ENCODE measurements at places on chromosomes 4 and X.

GRCh38 chr4:100287534-100287933, 97.3 kb upstream of the DDIT4L start:
- DNase-seq: no peak

GRCh38 chrX:66162331-66162822, 1.7 kb upstream of the HEPH start:
- no peak for DNase-seq

DNA sequence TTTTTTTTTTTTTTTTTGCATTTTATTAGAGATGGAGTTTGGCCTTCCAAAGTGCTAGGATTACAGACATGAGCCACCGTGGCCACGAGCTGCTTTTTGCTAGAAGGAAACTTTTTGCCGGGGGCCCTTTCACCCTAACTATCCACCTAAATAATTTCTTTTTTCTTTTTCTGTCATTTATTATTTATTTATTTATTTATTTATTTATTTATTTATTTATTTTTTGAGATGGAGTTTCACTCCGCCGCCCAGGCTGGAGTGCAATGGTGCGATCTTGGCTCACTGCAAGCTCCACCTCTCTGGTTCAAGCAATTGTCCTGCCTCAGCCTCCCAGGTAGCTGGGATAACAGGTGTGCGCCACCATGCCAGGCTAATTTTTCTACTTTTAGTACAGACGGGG, 303.9 kb downstream of the ASMT start:
- DNase-seq: no peak

GRCh38 chrX:135185795-135186443, 14.7 kb upstream of the CT55 start:
- DNase-seq: peak; percentile 45

DNA sequence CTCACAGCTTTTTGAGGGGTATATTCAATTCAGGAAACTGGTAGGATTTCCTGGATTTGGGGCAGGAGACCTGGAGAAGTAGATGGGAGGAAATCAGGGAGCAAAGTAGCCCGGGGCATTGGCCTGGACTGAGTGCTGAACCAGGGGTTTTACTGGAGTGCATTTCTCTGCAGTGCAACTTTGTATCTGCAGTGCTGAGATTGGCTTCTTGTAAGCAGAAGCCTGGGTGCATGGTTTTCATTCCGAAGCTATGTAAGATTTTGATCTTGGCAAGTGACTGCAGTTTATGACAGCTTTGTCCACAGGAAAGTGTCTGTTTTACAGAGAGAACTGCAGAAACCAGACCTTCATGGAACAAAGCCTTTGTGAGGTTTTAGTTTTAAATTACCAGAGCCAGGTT, 158.3 kb downstream of the SPCS3 start:
- no peak for DNase-seq

DNA sequence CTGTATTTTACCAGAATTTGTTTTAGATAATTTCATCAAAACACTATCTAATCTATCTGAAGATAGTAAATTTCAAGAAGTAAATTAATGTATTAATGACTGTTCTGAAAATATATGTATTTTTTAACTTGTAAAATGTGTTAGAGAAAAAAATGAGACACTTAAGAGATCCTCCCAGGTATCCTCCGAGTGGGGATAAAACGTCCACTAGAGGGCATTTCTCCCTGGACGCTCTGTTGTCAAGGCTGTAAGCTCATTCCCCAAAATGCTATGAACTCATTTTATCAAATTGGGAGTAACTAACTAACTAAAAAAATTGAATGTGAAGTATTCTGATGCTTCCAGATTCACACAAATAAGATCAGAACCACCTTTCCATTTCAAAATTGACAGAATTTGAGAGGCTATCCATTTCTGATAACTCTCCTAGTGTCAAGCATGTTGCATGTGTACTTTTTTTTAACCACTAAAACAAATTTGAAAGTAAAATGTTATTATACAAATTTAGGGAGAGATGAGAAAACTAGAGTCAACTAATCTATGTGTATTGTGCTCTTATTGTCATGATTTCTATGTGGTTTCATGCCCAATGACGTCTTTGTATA, 337.3 kb upstream of the HS3ST1 start:
- DNase-seq: peak; percentile 10

GRCh38 chr4:6235012-6235411, 34.6 kb upstream of the WFS1 start:
- no peak for DNase-seq

- DNase-seq: no peak
These were observed 36.2 kb upstream of the NDNF start for GRCh38 chr4:121108557-121108956.

DNA sequence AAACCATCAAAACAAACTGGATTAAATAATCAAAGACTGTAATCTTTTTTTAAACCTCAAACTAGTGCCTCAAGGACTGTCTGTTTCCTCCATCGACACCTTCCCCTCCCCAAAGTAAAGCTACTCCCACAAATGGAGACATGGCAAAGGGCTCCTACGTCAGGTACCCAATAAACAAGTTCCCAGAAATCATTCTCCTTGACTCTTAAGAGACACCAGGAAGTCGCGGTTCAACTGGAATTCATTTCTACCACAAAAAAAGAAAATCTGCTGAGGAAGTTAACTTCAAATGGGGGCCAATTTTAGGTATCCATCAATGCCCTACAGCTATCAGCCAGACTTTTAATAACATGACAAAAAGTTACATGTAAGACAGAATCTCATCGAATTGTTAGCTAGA, 2.5 kb downstream of the RPS4X start:
- DNase-seq: no peak

- DNase-seq: no peak
These were observed 42.4 kb upstream of the NOCT start for GRCh38 chr4:138972956-138973801.

GRCh38 chr4:187124331-187124730, 400.7 kb upstream of the FAT1 start:
- DNase-seq: no peak

DNA sequence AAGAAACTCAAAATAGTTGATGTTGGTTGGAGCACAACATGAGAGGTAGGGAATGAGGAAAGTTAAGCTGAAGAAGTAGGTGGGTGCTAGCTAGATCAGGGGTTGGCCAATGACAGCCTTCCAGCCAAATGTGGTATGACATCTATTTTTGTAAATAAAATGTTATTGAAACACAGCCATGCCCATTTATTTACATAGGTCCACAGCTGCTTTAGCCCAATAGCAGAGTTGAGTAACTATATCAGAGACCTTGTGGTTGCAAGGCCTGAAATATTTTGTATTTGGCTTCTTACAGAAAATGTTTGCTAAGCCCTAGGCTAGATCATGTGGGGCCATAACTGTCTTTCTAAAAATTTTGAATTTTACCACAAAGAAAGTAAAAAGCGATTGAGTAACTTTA, 234.9 kb upstream of the CTSO start:
- no peak for DNase-seq

DNA sequence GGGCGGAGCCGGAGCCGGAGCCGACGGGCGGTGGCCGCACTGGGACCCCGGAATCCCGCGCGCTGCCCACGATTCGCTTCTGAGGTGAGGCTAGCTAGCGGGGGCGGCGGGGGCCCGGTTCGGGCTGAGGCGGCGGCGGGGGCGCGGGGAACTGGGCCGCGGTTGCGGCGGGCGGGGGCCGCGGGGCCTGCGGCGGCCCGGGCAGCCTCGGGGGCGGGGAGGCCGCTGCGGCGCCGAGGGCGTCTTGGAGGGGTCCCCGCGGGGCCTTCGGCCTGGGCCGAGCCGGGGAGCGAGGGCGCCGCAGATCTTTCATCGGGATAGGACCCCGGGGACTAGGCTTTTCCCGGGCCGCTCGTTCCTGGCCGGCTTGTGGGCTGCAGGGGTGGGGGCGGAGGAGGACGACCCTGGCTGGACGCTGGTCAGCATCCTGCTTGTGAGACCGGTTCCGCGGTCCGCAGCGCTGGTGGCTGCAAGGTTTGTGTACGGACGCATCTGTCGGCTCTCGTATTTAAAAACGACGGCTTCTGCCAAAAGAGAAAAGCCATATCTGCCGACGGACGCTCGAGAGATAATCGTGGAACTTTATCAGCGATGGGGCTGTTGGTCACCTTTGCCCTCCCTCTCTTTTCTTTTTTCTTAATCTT, 419 bp downstream of the ADD1 start:
- DNase-seq: no peak

DNA sequence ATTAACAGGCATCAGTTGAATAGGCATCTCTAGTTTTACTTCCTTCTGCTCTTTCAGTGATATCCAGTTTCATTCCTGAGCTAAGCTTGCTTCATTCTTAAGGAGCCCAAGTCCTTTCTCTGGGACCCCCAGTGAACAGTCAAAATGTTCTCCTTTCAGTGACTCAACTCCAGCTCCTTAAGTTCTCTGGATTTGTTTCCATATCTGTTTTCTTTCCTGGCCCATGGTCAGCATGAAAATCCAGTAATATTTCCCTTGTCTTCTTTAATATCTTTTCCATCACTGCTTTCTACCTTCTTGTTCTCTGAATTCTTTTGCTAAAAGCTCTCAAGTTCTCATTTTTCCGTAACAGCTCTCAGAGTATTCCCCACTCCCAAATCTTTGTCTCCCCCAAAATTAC, 25.5 kb downstream of the ADGRL3 start:
- no peak for DNase-seq

DNA sequence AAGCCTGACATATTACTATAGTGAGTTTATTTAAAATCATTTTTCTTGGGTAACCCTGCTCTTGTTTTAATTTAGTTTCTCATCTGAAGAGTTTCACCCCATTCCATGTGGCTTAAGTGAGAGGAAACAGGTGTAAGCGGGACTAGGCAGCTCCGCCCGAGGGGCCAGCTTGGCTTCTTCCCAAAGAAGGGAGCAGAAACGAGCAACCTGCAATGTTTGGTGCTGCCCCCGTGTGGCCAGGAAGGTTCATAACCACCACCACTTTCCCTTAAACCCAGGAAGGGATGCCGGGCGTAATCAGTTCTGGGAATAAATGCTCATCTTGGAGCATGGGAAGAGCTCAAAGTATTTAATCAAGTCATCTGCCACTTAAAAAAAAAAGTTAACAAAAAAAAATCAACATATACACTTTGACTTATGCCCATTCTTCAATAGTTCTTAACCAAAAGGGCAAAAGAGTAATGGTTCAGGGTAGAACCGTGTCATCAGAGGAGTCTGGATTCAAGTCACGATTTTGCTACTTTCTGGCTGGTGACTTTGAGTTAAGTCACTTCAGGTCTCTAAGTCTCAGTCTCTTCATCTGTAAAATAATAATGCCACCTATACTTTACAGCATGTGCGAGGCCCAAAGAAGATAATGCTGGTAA, 147.9 kb downstream of the NSUN7 start:
- peak; percentile 38 for DNase-seq

DNA sequence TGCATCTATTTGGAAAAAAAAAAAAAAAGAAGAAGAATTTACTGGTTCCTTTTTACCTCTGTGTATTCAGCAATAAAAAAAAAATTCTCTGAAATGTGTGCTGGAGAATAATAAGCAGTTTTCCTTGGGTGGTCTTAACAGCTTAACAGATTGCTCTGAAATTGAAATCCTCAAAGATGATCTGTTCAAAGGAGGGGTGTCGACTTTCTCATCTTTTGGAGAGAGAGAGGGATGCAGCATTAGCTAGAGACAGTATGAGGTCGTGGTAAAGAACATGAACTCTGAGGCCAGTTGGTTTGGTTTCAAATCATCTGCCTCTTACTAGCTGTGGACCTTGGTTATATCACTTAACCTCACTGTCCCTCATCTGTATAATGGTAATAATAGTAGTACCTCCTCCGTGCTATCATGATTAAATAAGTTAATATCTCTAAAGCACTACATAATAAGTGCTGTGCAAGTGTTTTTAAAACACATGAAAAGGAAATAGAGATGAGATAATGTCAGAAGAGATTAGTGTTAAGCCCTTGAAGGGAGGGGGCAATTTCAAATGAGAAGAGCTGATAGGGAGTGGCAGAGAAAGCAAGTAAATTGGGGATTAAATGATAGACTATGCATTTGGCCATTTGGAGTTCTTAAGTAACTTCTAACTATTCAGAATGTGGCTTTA, 109.9 kb upstream of the LIMCH1 start:
- no peak for DNase-seq

DNA sequence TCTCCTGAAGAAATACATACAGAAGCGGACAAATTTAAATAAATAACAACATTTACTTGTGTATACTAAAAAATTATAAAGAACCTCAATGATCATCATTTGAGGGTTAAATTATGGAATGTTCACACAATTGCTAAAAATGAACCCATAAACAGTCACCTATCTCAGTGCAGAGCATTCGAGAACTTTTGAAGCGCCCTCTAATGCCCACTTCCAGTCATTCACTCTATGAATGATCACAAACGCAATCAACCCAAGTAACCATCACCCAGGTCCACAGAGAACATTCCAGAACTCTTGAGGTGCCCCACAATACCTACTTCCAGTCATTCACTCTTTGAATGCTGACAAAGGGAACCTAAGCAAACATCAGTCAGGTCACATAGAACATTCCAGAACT, 103.5 kb upstream of the PLAC1 start:
- no peak for DNase-seq

DNA sequence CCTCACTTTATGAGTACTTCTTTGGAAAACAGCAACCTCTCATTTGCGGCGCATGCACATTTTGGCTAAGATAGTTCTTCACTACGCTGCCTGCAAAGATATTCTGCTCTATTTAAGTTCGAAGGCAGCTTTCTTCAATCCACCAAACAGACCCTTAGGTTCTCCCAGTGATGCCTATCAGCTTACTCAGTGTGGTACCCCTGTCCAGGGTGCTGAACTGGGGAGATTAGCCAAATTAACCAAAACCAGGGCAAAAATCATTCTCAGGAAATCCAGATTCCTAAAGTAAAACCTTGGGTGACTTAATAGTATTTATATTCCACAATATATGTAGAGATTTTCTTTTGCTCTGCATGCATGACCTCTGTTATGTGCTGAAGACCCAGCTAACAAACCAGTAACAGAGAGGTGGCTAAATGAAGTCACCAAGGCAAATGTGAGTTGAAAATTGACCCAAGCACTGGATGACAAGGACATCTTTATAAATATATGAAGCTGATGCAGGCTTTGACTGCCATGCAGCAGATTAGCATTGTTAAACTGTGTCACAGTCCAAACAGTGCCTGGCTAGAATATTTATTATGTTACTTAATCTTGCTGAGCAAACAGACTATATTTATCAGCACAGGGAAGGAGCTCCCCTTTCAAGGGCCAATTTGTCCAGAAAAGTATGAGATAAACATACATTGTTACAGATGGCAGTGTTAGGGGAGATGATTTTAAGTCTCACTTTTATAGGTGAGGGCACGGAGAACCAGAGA, 418.2 kb downstream of the STIM2 start:
- DNase-seq: no peak

DNA sequence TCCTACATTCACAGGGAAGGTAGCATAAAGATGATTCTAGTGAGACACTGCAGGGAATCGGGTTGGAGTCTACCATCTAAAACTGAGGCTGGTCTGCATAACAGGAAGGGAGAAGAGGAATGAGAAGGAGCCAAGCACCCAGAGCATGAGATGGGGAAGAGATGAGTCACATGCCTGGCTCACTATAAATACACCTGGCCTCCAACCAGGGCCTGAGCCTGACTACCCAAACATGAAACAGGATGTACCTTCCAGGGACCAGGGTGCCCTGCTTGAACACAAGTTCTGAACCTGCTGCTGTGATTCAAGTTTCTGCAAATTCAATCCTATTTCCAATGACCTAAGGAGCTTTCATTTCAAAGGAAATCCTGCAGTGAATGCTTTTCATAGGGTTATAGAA, 24.9 kb downstream of the CD99L2 start:
- peak; percentile 16 for DNase-seq

GRCh38 chrX:20521222-20521621, 254.5 kb upstream of the RPS6KA3 start:
- no peak for DNase-seq

All from cerebellum (tissue), 4 donors.